ENCODE measurements at places on chromosomes 2 and 18. TPM values are rescaled to one million over a fixed set of nuclear protein-coding genes. Genes with fewer than 3 reads are reported as not detected.

DPP10 gene
- polyA plus RNA-seq = 9.9 TPM

DNA sequence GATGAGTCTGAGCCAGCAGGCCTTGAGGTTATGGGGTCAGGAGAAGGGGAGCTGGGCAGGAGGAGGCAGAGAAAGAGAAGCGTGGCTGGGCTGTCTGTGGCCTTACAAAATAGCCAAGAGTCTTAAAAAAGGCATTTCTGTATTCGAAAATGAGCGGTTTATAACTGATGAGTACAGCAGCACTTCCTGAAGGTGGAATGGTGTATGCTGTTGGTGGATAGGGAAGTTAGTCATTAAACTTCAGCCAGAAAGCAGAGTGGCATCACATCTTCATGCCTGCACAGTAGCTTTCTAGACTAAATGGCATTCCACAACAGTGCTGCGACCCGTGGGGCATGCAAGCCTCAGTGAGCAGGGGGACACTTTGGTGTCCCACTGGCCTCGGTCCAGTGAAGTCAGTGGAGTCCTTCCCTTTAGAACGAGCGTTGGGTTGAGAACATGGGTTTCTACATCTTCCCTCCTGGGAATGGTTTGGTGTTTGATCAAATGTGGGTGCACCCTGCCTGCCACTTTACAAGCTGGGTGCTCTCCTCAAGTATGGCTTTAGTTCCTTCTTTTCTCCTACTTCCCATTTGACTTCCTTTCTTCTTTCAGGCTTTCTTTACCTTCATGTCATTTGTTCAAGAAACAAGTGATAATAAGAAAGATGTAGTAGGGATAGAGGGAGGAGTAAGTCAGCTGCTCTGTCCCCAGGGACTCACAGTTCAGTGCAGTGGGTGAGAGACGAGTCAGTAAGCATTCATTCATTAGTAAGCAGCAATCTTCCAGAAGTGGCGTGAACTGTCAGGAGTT, 96.3 kb downstream of the ARMC9 start:
- DNase-seq = no peak

DNA sequence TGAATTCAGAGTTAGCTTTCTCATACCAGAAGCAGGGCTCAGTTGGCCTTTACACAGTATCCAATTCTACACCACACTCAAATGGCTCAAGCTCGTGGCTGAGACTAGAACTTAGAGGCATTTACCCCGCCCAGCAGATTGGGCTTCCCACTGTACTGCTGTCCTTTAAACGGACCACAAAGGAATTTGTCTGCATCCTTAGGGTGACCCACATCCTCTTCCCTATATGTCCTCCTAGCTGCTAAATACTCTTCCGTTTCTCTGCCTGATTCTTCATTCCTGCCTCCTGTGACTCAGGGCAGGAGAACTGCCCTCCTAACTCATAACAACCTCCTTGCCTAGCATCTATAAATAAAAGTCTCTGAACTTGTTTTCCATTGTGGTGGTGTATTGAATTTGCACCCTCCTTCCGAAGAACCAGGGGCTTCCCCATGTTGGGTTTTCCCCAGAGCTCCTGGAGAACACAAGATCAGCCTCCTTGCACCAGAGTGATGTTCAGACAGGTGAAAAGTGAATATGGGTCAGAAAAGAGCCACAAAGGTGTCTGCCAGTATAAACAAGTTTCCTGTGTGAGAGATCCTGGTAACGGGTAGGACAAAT, 32.0 kb upstream of the MC4R start:
- no peak for DNase-seq

CABYR gene
- polyA plus RNA-seq = 6.4 TPM

SLC35F5 gene
- 144 TPM for polyA plus RNA-seq

DNA sequence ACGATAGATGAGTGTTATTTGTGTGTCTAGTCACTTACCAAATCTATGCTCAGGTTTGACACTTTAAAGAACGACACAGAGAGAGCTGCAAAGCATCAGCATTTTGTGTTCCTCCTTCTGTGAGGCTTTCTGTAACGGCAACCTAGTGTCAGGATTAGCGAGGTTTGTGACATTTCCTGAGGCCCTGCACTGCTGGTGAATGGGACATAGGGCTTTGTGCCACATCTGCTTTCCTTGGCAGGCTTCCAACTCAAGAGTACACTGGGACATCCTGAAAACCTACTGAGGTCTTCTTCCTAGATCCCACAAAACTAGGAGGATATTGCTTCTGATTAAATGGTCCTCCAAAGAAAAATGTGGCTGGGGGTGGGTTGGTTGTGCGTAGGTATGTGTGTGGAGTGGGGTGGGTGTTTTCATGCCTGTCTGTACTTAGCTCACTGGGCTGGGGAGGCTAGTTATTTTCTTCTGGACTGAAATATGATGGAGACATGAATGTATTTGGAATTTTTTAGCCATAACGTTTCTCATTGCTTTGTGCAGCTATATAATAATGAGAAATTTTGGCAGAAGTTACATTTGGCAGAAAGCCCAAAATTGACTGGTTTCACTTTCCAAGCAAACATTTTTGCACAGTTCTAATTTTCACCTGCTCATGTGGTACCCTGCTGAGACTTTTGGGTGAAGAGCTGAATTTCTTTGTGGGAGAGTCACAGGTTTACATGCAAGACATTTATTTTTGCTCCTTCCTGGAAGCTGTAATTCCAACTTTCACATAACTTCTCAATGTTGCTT, 308.4 kb downstream of the XIRP2 start:
- DNase-seq = no peak

UGT1A4 gene
- not detected for polyA plus RNA-seq

- DNase-seq = no peak
These were observed 36.8 kb downstream of the TOGARAM2 start for GRCh38 chr2:29017716-29018435.

- no peak for DNase-seq
These were observed 648 bp downstream of the ARID5A start for GRCh38 chr2:96537066-96537733.

FAM124B gene
- polyA plus RNA-seq = 2.3 TPM

DNA sequence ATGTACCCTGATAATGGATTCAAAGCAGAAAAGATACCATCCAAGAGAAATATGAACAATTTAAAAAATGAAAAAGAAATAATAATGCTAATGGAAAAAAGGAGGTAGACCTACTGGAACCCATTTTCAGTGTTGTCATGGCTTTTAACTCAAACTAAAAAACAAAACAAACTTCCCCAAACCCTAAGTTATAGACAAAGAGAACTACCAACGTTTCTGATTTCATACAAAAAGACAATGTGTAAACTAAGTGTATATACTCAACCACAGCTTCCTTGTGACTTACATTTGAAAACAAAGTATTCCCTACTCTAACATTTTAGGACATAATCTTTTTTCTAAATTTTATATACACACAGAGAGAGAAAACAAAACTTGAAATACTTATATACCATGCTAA, 45.9 kb downstream of the ACVR1 start:
- DNase-seq = no peak

DNA sequence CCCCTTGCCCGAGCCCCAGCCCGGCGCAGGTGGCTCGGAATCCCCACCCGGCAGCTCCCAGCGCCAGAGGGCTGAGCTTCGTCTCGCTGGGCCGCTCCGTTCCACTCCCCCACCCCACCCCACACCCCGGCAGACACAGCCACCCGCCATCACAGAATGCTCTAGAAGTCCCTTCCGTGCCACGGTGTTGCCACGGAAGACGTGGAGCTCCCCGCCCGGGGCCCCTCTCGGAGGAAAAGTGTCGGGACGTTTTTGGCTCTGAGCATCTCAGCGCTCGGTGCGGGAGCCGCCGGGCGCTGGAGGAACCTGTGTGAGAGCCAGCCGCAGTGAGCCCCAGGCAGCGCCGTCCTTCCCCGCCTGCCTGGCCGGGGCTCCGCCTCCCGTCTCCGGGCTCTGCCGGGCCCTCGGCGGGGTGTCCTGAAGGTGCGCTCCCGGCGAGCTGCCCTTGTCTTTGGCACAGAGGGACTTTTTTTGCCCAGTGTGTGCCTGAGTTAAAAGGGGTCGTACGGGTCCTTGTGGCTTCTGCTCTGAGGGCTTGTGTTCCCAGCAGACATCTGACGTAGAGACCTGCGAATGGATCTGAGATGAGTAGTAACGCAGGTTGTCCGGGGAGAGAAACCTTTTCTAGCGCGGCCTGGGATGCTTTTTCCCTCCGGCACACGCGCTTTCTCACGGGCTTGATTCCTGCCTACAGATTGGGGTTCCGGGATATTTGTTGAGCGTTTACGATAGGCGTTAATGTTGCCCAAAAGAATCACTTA, 1.8 kb downstream of the ZCCHC2 start:
- DNase-seq = no peak

BCL11A gene
- 12.8 TPM for polyA plus RNA-seq

DNA sequence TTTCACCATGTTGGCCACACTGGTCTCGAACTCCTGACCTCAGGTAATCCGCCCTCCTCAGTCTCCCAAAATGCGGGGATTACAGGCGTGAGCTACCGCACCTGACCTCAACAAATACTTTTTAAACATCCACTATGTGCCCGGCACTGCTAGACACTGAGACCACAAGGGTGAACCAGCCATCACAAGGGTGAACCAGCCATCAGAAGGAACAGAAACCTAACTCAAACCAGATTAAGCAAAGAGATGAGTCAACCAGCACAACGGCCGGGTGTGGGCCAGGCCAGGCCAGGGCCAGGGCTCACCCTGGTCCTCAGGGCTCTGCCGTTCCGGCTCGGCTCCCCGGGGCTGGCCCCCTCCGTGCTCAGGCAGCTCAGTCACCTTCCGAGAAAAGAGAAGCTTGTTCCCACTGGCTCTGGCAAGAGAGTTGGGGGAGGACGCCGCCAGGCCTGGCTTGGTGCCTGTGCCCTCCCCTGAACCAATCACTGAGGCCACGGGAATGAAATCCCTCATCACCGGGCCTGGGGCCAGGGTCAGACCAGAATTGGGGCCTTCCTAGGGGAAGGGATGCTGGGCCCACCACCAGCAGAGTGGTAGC, 4.4 kb downstream of the TEX44 start:
- DNase-seq = no peak

DNA sequence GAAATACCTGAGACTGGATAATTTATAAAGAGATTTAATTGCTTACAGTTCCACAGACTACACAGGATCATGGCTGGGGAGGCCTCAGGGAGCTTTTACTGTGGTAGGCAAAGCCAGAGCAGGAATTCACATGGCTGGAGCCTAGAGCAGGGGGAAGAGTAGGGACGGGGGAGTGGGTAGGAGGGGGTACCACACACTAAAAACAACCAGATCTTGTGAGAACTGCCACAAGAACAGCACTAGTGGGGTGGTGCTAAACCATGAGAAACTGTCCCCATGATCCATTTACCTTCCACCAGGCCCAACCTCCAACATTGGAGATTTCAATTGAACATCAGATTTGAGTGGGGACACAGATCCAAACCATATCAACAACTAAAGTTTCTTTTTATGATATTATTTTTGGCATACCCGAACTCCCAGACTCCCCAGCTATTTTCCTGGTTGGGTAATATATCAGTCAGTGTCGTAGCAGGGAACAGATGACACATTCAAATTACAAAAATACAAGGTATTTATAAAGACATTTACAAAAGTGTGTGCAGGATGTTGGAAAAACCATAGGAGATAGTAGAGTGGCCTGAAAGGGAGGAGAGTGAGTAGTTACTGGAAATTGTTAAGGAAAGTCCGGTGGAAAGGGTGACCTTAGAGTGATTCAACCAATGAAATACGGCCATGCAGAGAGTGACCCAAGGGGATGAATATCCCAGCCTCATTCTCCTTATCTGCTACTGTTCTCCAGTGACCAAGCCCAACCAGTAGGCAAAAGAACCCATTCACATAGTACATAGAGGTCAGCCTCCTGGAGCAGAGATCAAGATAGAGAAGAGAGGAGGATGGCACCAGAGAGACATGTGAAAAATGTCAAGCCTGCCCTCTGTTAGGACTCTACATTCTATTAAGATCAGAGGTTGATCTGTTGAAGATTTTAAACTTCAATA, 8.8 kb downstream of the RPL37A start:
- DNase-seq = no peak

DNA sequence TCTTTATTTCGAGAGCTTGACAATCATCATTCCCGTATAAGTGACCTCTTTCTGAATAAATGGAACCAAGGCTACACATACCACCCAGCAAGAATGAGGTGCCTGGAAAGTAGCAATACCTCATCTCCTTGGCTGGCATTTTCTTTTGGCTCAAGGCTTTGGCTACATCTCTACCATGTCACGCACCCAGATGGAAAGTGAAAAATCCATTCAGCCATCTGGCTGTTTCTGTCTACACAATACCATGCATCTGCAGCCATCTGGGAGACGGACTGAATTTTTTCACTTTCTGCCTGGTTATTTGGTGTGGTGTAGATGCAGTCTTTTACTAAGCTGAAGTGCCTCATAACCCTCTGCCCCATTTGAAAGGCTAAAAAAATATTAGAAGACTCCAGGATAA, 566.9 kb downstream of the BCL11A start:
- no peak for DNase-seq

GRCh38 chr2:33530690-33531548, 54.5 kb downstream of the RASGRP3 start:
- no peak for DNase-seq

DNA sequence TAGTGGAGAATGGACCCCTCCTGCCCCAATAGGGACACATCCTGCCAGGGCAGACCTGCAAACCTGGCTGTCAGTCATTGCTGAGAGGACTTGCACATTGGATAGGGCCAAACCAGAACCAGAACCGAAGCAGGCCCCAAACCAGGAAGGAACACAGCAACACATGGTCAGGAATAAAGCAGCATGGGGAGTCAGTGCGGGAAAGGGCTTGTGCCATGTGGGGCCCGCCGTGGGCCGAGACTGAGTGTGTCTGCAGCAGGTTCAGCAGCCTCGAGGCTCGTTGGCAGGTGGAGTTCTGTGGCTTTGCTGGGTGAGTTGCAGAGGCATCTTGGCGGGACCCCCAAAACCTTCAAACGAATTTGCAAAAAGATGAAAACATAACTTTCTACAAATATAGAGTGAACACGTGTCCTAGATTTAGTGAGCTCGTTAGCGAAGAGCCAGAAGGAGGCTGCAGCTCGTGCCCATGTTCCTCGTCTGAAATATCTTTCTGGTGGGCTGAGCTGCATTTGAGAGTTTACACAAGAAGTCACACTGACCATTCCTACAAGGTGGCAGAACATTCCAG, 44.9 kb upstream of the LDLRAD4 start:
- no peak for DNase-seq

DNA sequence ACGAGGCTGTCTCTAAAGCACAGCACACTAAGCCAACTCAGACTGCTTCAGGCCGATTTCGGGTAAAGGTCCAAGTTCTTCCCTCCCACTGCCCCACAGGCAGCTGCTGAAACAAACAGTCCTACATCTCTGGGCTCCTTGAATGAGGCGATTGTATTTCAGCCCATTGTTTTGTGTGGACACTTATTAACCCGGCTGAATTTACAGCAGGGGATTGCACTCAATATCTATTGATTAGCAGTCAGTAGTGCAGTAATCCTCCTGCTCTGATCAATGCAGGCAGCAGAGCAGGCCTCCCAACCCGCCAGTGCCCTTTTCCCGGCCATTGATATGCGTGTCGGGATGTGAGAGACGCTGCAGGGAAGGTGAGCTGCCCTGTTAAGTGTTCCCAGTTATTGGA, 330.1 kb downstream of the CMPK2 start:
- DNase-seq = no peak

DNA sequence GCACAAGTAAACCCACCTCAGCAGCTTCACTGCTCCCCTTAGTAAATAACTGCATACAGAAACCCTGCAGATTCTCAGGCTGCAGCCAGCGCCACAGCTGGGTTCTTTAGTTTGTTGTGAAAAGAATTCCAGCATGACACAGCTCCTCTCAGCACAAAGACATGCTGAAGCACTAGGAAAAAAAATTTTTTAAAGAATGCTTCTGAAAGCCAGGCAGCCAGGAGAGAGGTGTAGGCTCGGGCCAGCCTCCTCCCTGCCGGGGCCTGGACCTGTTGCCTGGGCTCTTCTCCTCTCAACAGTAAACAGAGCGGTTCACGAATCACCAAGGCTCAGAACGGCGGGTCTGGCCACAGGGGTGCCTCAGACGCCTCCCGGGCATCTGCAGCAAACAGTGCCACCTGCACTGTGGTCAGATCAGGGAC, 95.7 kb upstream of the POU3F3 start:
- no peak for DNase-seq

BMP10 gene
- polyA plus RNA-seq = not detected
